IMR-90 (cell line): ENCODE measurements at places on chromosomes 3 and 15. TPM values are rescaled to one million over a fixed set of nuclear protein-coding genes. Genes with fewer than 3 reads are reported as not detected.

The CLRN1 gene
- polyA plus RNA-seq: not detected in 2 replicates

The CSPG5 gene
- polyA plus RNA-seq: 0.10 TPM in 2 replicates

DNA sequence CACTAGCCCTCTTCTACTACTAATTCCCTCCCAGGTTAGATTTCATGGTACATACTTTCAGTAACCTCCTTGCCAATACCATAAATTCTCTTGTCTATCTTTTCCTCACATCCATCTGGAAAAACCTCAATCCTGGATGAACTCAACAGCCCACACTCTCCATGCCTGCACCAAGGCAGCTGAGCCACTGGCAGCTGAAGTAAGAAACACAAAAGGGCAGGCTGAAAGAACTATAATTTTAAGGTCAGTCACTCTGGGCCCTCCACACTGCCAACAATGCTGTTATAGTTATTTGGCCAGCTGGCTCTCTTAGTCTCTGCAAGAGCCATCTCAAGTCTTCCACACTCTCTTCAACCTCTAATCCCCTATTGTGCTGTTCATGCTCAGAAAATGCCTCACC, 15.1 kb upstream of the TIPARP start:
- DNase-seq: no peak

- DNase-seq: no peak
Measured at GRCh38 chr3:184745526-184745925, 33.7 kb upstream of the MAGEF1 start.

GRCh38 chr3:188721990-188722389, 449.8 kb upstream of the TPRG1 start:
- DNase-seq: peak; percentile 16

GRCh38 chr3:39166932-39167532, 13.6 kb upstream of the CSRNP1 start:
- DNase-seq: peak; percentile 93

DNA sequence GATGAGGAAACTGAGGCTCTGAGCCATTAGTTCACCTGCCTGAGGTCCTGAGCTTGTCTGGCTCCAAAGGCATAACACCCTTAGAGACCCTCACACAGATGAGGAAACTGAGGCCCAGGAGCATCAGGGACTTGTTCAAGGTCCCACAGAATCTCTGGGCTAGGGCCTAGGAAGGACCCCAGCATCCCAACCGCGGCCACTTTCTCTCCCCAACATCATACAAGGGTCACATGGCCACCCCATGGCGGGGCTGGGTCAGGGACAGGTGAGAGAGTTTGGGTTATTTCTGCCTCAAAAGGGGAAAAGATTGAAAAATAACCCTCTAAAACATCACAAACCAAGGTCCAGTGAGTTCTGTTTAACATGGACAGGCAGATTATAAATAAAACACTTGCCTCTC, 6.7 kb downstream of the LINGO1 start:
- no peak for DNase-seq

DNA sequence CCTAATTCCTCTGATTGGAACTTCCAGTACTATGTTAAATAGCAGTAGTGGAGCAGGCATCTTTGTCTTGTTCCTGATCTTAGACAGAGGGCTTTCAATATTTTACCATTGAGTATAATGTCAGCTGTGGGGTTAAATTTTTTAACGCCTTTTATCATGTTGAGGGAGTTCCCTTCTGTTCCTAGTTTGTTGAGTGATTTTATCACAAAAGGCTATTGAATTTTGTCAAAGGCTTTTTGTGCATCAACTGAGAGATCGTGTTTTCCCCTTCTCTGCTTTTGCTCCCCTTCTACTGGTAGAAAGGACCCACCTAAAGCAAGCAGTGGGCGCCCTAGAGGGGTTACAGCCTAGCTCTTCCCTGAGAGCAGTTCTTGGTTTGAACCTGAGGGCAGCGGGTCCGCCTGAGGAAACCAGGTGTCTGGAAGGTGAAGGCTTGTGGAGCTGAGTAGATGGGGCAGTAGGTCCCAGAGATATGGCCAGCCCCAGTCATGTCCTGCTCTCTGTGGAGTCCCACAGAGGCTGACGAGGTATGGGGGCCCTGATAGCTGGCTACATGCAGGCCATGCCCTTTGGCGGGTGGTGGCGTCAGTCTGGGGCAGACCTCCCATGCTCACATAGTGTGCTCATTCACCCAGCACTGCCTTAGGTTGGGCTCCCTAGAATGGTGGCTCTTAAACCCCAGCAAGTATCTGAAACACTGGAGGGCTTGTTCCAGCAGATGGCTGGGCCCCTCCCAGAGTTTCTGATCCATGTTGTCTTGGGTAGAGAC, 11.3 kb downstream of the HDAC11 start:
- DNase-seq: no peak

DNA sequence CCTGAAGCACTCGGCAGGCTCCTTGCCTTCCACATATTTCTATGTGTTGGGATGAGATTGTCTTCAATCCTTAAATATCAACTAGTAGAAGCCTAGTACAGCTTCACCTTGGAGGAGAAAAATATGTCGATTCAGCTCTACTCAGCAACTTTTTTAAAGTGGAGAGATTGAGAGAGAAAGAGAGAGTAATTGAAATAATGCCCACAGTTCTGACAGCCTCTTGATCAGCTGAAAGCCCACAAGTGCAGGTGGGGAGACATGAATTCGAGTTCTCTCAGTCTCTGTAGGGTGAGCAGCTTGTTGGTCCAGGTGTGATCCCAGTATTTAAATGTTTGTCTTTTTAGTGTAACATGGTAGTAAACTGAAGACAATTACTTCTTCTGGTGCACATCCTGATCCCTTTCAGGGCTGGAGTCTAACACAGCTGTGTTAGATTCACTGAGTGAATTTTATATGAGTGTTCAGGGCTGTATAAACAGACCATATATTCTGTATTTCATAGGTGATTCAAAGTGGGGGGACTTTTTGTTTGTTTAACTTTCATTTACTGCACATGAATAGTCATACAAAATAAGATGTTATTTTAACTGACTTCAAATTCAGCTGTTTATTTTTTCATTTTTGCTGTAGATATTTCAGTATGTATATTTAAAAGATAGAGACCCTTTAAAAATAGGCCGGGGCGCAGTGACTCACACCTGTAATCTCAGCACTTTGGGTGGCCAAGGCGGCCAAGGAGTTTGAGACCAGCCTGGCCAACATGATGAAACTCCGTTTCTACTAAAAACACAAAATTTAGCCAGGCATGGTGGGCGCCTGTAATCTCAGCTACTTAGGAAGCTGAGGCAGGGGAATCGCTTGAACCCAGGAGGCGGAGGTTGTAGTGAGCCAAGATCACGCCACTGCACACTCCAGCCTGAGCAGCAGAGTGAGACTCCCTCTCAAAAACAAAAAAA, 64.0 kb downstream of the ST6GAL1 start:
- DNase-seq: peak; percentile 62

- no peak for DNase-seq
Measured at GRCh38 chr15:74184582-74185091, 11.1 kb downstream of the ISLR start.

DNA sequence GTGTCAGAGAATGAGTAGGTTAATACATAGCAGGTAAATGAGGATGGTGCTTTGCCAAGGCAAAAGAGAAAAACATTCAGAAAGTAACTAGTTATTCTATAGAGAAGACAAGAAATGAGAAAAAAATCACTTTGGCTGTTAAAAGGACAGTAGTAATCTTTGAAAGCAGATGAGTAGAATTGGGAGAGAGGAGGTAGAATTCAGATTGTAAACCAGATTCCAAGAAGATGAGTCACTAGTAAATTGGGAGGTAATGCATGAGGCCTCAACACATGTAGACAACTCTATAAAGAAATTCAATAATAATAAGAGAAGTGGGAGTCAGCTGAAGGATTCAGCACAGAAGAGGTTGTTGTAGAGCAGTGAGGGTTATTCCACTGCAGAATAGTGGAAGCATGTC, 81.4 kb downstream of the MBNL1 start:
- DNase-seq: peak; percentile 33

DNA sequence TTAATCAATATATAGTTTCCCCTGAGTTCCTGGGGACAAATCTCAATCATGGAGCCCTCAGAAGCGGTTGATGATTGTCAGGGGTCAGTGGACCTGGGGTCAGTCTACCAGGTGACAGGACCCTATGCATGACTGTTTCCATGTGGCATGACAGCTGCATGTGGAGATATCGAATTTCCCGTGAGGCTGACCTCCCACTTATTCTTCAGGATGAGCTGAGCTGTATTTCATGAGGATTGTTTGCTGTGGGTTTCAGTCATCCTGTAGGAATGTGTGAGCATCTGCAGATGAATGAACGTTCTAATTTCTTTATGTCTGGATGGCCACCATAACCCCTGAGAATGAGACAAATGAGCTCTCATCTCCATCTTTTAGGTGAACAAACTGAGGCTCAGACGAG, 93.0 kb upstream of the HES1 start:
- peak; percentile 83 for DNase-seq

DNA sequence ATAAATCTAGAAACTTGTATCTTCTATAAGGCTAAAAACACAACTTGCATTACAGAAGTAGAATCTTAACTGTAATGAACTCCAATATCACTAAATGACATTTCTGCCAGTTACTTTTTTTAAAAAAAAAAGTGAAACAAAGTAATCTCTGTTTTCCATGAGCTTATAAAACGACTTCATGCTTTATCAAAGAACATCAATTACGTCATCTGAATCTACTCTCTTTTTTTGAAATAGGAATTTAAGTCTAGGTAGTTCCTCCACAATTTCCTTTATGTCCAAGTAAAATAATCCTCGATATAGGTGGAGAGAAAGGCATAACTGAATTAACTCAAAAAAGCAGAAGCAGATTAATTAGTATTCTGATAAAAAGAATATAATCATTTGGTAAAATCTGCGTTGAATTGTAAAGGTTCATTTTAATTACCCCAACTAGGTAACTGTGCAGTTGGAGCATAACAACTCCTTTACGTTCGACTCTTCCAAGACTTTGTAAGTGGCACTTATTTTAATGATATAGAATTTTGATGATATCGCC, 1.4 kb downstream of the UACA start:
- DNase-seq: no peak

GRCh38 chr15:80183306-80183705, 30.5 kb downstream of the FAH start:
- no peak for DNase-seq

DNA sequence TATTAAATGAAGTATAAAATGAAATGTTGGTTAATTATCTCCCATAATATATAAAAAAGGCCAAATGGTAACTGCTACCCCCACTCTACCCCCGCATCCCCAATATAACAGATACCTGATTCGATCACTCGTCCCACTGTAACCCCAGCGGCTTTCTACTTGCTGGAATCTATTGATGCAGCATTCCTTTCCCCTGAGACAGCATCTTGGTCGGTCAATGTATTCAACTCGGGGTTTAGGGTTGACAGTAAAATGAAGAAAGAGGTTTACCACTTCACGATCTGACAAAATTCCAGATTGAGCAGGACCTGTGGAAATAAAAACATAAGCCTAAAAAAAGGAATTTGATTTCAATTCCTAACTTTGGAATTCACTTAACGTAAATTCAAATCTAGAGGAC, 18.6 kb upstream of the C15orf40 start:
- peak; percentile 29 for DNase-seq

DNA sequence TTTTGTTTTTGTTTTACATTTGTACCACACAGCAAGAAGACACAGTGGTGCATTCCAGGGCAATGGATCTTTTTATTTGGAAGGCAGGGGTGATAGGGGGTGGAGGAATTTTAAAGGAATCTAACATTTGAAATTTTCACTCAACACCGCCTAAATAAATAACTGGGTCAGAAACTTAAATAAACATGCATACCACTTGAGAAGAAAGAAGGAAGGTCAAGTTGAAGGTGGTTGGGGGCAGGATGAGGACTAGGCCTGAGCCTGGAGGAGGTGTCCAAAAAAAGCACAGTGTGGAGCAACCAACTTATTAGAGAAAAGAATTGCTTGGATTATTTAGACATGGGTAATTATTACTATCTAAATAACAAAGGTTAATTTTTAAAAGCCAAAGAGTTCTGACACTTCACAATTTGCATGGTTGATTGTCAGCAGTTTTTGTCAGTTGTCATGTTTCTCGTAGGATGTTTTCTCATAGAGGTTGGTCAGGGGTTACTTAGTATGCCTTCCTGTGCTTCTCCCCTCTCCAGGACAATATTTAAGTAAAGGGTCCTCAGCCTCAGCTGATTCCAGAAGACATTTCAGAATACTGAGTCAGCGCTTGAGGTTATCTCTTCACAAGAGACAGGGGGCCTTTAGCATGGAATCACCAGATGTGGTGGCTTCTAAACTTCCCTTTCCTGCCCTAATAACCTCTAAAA, 173.7 kb upstream of the SLC2A2 start:
- no peak for DNase-seq

DNA sequence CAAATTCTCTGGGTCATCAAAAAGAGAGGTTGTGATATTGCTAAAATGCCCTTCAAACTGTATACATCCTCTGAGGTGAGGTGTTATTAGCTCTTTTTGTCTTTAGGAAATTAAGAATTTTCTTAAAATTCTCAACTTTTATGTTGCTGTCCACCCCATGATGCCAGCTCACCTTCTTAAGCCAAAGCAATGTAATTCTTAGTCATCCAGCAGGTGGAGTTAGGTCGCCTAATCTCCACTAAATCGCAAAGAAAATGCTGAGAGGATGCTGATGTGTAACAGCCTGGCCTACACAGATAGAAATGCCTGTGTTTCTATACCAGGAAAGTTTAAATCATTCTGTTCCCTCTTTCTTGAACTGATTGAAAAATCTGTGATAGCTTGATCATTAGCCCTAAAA, 770.2 kb upstream of the ALCAM start:
- DNase-seq: peak; percentile 67

GRCh38 chr3:99439892-99440291, 198.5 kb upstream of the COL8A1 start:
- DNase-seq: no peak

GRCh38 chr3:81643721-81644120, 117.7 kb downstream of the GBE1 start:
- peak; percentile 45 for DNase-seq

GRCh38 chr3:78761126-78761525, 1006.7 kb downstream of the ROBO1 start:
- peak; percentile 13 for DNase-seq

- no peak for DNase-seq
Measured at GRCh38 chr3:170302008-170302407, 55.5 kb upstream of the SKIL start.

DNA sequence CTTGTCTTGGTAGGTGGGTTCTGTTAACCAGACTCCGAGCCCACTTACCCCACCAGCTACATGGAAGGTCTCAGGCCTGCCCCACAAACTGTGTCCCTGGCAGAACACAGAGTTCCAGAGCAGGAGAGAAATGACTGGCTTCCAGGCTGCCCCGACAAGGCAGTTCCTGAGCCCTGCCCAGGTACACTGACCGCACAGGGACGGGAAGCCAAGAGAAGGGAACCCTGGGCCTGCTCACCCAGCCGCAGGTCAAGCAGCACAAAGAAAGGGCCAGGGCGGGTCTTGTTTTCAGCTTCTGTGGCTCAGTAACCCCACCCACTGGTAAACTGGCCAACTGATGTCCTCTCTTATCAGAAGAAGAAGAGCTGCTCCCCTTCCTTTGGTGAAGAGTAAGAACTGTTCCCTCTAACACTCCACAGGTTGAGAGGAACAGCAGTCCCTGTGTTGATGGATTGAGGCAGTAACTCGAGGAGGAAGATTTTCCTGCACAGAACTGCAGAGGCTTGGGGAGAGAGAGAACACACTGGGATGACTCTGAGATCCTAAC, 68.4 kb downstream of the CRTC3 start:
- DNase-seq: no peak
